Stimulated activated CD8-positive, alpha-beta memory T cell treated with anti-CD3 and anti-CD28 coated beads, Interleukin-7, amount 100 ng/mL, for 24 hours (primary cell): ENCODE measurements at places on chromosomes 3 and 15.

DNA sequence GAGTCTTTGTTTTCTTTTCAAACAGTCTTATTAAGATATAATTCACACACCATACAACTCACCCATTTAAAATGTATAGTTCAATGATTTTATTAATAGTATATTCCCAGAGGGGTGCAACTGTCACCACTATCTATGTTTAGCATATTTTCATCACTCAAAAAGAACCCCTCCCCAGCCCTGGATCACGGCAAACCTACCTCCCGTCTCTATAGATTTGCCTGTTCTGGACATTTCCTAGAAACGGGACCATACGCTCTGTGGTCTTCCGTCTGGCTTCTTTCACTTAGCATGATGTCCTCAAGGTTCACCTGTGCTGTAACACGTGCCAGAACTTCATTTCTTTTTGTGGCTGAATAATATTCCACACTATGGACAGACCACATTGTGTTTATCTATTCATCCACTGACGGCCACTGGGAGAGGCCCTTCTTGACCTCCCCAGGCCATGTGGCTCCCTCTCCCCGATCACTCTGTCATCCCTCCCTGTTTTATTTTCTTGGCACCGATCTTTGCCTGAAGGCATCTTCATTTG lies 56.4 kb downstream of the IQSEC1 start:
- no peak for DNase-seq

- DNase-seq: no peak
Observed at GRCh38 chr15:59532770-59533379, 78.7 kb upstream of the GCNT3 start.

GRCh38 chr3:42302924-42303634 lies 37.1 kb upstream of the CCK start:
- no peak for DNase-seq

DNA sequence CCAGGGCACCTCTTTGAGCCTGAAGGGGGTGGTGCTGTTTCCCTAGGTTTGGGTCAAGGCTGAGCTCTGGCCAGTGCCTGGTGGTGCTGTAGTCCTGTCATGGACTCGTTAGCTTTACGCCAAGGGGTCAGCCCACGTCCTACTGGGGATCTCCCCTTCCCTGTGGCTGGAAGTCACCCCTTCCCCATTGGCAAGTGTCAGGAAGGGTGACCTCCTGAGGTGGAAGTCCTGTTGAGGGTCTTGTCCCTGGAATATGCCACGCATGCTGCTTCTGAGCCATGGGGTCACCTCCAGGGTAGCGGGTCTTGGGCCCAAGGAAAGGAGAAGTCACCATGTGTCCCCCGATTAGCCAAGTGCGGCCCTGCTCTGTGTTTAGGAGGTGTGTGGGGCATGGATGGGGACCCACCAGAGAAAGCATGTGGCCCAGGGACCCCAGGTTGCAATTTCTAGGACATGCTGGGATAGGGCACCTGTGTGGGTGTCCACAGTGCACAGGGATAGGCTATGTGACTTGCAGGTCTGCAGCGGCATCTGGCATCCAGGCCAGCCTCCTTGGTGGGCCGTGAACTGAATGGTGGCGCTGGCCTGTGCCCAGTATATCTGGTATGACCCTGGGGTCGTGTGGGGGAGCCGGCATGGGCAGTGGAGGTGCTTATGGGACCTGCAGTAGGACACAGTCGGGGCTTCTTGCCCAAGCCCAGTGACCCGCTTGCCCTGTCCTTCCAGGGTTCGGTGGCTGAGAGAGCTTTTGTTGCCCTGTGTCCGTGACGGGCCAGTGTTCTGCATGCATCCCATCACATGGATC lies 226.7 kb downstream of the SNRPN start:
- no peak for DNase-seq
